ENCODE measurements at places on chromosomes 3 and 15.

DNA sequence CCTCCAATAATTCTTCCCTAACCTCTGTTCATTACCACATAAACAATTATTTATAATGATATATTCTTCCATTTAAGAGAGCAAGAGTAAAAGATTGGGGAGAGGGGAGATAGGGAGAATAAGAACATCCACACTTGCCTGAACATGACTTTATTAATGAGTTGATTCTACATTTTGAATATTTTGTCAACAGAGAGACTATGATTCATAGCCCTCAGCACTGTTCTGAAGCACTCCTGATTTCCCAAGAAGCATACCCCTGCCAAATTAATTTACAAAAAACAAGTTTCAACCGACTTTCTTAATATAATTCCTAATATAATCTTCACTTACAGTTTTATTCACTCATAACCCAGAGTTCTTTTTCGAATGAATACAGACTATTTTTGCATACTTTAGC lies 828.8 kb downstream of the ROBO2 start:
- no peak for DNase-seq

DNA sequence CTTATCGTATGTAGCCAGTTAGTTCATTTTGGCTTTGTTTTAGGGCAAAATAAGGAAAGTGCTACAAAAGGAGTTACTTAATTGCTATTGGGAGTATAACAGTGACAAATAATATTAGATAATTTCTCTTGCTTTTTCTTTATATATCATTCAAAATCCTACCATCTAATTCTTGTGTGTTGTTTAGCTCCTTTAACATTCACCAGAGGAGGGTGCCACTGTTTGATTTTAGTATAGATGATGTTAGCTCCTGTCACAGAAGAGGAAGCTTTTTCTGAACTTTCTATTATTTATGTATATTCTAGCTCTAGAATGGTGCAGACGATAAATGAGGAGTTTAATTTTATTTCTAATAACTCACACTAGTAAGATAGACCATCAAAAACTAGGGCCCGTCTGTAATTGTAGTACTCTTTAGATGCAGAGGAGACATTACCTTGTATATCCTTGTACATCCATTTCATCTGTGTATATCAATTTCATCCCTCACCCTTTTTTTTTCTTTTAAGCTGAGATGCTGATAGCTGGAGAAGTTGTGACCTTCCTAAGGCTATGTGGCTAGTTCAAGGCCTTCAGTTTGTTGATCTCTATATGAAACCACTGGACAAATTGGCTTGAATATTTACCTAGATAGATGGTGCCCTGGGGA lies 3.0 kb downstream of the PPM1L start:
- no peak for DNase-seq

DNA sequence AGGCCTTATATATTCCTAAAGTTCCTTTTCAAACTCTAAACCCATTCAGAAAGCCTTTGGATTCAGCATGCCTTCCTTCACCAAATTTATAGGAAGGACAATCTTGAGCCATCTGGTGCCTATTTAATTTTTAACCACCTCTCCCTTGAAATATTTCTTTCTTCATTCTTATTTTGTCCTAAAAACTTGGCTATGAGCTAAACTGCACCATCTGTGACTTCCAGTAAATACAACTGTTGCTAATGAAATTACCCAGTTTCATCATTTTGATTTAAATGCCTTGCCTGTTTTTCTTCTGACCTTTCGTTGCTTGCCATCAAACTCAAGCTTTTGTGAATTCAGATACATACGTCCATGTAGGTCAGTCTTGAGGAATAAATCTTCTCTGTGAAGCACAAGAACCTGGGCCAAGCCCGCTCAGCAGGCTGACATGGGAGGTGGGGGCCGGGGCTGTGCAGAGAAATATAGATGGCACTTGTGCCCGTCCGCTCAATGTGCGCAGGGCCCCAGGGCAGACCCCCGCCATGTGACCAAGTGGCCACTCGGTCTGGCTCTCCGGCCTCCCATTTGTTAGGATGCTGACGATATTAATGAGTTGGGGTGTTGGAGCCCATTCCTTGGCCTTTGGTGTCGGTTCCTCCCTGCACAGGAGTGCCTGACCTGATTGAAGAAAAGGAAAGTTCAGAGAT lies 335.9 kb downstream of the VPS13C start:
- no peak for DNase-seq

DNA sequence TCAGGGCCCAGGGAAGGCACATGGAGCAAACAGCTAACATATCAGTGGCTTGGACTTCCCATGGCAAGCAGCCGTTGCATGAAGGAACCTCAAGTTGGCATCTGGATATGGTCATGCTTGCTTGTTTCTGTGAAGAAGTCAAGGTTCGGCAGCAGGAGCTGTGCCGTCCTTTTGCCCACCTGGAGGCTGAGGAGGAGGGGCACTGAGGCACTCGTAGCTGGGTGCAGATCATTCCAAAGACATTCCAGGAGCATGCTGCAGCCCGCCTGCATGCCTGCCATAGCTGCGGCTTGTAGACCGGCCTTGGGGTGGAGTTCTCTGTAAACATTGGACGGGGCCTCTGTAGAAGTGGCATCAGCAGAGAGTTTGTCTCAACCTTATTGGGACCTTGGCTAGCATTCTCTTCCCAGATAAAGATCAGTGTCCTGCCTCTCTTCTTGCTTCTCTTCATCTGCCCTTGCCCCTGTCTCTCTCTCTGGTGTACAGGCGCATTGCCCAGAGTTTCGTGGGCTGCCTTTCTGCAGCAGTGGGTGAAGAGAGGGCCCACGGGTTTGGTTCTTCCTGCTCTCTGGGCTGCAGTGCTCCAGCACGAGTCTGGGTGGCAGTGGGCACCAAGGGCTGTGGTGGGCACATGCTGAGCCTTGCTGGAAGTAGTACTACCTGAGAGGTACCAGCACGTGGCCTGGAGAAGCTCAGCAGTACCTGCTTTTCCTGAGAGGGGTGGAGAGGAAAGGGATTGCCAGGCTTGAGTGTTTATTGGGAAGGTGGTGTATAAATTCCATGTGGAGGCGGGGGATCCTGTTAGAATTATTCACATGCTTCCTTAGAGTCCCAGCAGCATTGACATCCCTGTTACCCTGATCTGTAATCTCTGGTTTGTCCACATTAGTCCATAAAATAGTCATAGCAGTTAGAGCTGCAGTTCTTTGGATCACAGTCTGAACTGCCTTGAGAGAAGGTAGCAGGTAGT lies 49.4 kb downstream of the CHCHD6 start:
- no peak for DNase-seq

DNA sequence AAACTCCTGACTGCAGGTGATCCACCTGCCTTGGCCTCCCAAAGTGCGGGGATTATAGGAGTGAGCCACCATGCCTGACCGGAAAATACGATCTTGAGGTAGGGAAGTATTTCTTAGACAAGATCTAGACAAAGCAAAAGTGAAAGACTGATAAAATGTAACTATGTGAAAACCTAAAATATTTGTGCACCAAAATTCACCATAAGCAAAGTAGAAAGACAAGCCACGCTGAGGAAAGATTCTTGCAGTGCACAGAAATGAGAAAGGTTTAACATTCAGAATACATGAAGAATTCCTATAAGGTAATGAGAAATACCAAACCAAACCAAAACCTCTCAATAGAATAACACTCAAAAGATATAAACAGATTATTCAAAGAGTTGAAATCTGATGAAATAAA lies 35.7 kb downstream of the SYNM start:
- DNase-seq, result no peak

DNA sequence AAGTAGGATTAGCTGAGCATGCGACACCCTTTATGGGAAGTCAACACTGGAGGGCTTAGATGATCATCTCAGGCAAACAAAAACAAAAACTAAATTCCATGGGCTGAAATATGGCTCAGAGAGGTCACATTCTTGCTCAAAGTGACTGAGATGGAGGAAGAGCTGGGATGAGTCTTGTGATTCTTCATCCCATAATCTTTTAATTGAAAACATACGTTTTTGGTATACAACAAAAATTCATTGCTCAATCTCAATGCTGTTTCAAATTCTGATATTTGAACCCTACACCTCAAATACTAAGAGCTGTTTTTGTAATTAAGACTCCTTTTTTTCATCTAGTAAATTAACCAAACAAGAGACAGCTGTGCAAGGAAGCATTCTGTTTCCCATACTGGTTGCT lies 257.0 kb downstream of the NR1D2 start:
- no peak for DNase-seq

GRCh38 chr3:156577736-156578135 lies 22.8 kb upstream of the SSR3 start:
- no peak for DNase-seq

- no peak for DNase-seq
Observed at GRCh38 chr3:22117751-22118346, 366.8 kb upstream of the ZNF385D start.

DNA sequence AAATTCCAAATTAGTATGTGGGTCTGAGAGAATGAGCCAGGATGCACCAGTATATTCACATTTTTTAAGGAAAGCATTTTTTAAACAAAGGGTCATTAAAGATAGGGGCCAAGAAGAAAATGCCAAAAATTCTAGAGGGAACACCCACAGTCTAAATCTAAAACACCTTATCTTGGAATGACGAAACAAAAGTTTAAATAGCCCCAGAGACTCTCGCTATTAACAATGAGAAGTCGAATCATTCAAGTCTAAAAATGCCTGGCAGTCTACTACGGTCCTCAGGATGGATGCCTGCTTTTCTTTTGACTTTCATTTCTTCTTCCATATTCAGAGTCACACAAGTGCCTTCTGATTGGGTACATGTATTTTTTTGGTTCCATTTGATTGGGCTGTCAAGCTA lies 66.3 kb downstream of the SSUH2 start:
- no peak for DNase-seq

- no peak for DNase-seq
Observed at GRCh38 chr3:20246662-20247061, 60.7 kb upstream of the SGO1 start.

DNA sequence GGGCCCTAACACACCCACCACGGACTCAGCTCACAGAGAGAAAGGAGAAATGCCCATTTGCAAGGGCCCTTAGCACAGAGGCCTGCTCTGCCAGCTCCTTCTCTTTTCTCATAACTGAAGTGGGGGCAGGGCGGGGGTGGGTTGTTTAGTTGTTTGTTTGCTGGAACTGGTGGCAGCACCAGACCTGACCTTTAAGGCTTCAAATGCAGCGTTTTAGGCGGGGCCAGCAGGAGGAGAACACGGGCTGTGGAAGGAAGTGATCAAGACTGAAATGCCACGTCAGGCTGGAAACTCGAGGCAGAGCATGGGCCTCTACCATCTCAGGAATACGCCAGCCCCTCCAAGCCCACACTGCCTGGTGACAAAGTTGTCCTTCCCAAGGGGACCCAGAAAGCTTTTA lies 9.3 kb downstream of the CACNA2D2 start:
- DNase-seq, result no peak

DNA sequence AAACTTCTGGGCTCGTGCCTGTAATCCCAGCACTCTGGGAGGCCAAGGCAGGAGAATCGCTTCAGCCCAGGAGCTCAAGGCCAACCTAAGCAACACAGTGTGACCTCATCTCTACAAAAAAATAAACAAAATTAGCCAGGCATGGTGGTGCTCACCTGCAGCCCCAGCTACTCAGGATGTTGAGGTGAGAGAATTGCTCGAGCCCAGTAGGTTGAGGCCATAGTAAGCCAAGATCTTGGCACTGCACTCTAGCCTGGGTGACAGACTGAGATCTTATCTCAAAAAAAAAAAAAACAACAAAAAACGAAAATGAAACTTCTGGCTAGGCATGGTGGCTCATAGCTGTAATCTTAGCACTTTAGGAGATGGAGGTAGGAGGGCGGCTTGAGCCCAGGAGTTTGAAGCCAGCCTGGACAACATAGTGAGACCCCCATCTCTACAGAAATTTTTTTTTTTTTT lies 53.7 kb downstream of the PIK3CB start:
- no peak for DNase-seq

GRCh38 chr15:80551348-80551747 lies 143.8 kb upstream of the ABHD17C start:
- no peak for DNase-seq

DNA sequence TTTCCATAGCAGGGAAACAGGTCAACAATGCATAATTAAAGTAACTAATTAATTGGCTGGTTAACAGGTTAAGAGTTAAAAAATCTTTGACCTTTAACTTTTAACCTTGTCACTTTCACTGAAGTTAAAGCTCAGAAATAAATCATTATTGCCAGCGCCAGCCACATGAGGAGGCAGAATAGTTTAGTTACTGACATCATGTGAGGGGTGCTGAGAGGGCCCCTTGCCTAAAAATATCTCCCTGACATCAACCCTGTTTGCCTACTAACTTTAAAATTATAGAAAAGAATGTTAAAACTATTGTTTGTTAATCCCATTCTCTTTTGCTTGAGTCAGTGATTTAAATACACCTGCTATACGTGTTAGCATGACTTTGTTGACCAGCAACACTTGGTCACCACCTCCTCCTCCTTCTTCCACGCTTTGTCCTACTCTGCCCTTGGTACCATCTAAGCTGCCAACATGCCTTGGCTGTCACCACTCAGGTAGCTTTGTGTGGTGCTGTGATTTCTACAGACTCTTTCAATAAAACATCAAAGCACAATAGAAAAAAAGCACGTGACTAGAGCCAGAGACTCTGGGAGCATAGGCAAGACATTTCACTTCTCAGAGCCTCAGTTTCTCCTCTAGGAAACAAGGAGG lies 2.7 kb downstream of the FBXO40 start:
- no peak for DNase-seq

- no peak for DNase-seq
Observed at GRCh38 chr3:136162322-136162721, 33.8 kb downstream of the MSL2 start.

Data from epithelial cell of proximal tubule (primary cell).